ENCODE measurements at places on chromosomes 5 and 9.

DNA sequence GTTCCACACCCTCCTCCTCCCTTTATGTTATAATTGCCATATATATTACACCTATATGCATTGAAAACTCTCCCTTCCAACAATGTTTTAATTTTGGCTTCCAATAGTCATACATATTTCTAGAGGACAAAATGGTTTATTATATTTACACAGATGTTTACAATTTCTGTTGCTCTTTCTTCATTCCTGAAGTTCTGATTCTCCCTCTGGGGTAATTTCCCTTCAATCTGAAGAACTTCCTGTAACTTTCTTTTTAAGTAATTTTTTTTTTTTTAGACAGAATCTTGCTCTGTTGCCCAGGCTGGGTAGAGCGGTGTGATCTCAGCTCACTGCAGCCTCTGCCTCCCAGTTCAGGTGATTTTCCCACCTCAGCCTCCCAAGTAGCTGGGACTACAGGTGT is 173.0 kb upstream of the MAP1B start:
- no peak for DNase-seq

GRCh38 chr9:83185488-83186154 is 122.7 kb upstream of the RASEF start:
- DNase-seq, result no peak

- no peak for DNase-seq
Measured at GRCh38 chr5:34735491-34736426, 79.6 kb downstream of the RAI14 start.

- DNase-seq, result no peak
Measured at GRCh38 chr5:88889189-88890069, 6.4 kb upstream of the MEF2C start.

DNA sequence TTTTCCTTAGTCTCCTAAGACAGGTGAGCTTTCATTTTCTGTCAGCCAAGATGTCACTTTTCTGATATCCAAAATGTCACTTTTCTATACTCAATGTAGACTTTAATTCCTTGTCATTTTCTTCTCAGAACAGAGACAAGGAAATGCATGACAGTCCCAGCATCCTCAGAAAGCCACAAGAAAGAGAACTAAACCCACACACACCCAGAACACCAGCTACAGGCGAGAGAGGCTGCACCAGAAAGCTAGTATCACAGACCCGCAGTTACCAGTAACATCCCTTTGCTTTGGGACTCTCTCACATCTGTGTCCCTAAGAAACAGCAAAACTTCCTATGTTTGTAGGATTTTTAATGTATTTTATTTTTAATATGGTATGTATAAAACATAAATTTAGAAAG is 17.1 kb downstream of the TRMO start:
- no peak for DNase-seq

GRCh38 chr5:74251141-74252035 is 389.1 kb downstream of the ENC1 start:
- DNase-seq, result peak; percentile 83

DNA sequence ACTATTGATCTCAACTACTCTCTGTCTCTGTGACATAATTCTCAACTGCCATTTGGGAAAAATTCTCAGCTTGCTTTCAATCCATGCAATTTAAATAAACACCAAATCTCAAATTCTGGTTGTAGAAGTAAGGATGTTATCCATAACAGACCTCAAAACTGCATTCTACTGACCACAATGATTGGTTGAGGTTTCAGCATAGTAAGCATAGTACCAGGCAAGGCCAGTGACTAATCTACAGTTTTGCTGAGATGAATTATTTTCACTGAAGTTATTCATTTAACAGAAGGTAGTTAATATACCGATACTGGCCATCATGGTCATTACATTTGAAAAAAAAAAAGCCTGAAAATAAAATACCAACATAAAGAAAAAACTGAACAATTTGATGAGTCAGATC is 488.0 kb upstream of the CDH18 start:
- DNase-seq, result no peak

GRCh38 chr5:150596313-150596712 is 44.1 kb upstream of the SYNPO start:
- DNase-seq, result no peak

DNA sequence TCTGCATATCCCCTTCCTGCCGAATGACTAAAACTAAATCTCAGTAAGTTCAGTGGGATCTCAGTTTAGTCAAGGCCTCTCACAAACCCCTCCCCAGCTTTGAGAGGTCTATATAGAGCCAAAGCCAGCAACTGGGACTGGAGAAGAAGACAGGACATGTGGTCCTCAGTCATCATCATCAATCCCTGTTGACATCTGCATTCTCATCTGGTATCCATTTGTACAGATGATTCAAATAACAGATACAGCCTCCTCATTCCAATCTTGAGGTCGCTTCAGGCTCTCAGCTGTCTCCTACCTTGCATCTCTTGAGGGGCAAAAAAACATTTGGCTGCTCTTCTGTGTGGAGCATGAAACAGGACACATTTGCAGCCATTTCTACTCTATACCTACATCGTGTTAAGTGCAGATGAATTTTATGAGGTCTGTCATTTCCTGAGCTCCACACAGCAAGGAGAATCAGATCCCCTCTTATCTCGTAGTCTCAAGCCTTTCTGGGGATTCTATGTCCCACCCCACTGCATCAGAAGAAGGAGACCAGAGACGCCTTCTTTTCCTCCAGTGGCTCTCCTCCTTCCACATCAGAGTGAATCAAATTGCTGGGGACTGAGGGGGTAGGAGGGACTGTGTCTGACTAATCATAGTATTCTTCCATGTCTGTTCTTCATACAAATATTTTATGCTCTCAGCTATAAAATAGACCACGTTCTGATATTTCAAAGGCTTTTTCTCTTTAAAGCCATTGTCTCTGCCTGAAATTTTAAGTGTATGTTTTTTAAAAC is 4.7 kb upstream of the RECK start:
- DNase-seq, result no peak

- DNase-seq, result no peak
Measured at GRCh38 chr9:112135706-112136105, 39.4 kb downstream of the SUSD1 start.

DNA sequence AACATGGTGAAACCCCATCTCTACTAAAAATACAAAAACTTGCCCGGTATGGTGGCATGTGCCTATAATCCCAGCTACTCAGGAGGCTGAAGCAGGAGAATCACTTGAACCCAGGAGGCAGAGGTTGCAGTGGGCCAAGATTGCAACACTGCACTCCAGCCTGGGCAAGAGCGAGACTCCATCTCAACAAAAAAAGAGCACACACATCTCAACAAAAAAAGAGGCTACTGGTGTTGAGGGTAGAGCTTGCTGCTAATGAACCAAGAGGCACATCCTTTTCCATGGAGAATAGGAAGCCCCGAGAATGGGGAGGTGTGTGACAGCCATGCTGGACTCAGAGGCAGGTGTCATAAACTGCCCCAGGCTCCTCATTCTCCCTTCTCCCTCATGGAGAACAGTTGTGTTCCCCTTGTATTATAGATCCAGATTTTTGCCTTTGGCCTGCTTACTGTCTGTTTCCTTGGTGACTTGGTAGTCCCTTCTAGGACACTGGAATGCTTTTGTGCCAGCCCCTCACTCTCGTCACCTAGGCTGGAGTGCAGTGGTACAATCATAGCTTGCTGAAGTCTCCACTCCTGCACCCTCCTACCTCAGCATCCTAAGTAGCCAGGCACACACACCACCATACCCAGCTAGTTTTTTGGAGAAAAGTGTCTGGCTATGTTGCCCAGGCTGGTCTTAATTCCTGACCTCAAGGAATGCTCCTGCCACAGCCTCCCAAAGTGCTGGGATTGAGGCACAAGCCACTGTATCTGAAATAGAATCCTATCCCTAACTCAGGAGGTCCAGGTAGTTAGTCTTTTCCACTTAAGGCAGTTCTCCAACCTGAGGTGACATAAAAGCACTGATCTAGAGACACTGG is 5.1 kb downstream of the RPL12 start:
- no peak for DNase-seq

DNA sequence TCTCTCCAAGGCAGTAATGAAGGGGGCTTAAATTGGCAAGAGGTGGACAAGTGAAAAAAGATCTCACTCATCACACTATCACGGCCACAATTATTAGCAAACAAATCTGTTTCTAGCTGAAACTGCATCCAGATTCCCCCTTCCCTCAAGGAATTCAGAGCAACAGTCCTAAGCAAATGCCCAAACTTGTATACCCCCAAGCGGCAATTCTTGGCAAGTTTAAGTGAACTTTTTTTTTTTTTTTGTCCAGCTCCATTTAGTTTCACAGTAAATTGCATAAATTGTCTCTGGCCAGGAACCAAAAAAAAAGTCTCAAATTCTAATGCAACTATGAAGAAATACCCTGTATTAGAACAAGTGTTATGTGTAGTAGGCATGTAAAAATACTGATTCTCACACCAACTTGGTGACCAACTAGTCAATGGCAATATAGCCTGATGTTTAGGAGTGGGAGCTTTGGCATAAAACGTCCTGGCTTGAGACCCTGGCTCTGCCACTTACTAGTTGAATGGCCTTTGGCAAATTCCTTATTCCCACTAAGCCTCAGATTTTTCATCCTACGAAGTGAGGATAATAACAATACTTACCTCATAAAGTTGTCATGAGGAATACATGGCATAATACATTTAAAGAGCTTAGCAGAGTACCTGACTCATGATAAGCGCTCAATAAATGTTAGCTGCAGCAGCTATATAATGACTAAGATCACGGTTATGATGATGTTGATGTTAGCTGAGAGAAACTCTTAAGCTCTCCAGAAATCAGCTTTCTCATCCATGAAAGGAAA is 193.2 kb downstream of the ADAMTSL1 start:
- no peak for DNase-seq

GRCh38 chr5:57824047-57824446 is 341.4 kb upstream of the ACTBL2 start:
- peak; percentile 74 for DNase-seq

DNA sequence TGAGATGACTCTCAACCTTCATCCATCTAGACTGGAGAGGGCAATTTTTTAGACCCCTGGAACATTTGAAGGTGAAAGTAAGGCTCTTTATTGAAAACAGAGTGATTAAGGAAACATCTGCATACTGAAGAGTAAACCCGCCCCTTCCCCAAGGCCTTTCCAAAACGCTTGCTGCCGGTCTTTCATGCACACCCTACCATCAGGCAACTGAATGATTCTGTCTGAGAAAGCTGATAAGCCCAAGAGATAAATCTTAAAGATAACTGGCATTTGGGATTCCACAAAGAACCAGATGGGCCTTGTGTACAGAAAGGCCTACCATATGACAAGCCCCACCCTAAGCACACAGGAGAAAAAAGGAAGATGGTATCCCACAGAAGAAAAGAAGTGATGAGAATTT is 54.4 kb upstream of the PIK3R1 start:
- no peak for DNase-seq

GRCh38 chr5:132679717-132680380 is 6.1 kb downstream of the IL4 start:
- no peak for DNase-seq

DNA sequence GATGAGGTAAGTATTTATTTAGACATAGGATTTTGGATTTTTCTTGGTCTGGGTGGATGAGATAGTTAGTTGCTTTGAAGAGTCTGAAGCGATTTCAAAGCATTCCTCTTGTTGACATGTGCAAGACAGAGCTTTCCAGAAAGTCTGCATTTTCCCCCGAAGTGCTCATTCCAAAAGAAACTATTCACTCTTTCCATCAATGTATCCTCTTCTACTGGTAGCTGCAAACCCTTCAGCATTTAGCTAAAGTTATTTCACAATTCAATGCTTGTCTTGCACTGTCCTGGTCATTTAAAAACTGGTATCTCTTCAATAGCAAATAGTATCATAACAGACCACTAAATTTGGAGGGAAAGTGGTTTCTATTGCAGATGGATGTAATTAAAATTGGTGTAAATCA is 13.0 kb downstream of the NREP start:
- no peak for DNase-seq

DNA sequence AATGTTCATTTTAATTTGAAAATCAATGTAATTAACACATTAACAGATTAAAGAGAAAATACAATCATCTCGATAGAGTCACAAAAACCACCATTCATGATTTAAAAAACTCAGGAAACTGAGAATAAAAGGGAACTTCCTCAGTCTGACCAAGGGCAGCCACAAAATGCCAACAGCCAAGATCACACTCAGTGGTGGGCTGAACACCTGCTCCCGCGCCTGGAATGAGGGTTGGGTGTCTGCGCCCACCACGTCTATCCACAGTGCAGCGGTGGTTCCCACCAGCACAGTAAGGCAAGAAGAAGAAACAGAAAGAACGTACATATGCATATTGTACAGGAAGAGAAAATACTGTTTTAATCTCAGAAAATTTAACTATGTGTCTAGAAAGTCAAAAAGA is 11.7 kb upstream of the NSMF start:
- no peak for DNase-seq

DNA sequence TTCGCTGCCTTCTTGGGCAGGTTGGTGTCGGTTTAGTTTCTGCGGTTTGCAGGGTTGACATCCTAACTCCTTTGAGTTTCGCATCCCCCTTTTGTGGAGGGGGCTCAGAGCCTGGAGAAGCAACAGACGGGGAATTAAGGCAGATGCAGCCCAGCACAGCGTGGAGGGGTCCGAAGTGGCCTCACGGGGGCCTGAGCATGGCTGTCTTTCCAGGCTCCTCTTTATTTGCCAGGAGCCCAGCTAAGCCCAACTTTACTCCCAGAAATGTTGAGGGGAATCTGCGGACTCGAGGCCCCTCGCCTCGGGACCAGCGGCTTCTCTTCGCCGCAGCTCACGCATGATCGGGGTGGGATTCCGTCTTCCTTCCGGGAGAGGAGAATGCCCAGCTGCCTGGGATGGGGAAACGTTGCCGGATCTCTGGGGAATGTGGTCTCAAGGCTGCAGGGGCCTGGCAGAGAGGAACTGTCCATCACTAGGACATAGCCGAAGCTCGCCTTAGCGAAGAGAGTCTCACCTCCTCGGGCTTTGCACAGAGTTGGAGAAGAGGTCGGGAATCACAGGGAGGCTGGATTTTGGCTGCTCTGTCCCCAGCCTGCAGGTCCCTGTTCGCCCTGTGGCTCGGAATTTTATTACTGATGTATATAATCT is 1.3 kb downstream of the RAI14 start:
- no peak for DNase-seq

DNA sequence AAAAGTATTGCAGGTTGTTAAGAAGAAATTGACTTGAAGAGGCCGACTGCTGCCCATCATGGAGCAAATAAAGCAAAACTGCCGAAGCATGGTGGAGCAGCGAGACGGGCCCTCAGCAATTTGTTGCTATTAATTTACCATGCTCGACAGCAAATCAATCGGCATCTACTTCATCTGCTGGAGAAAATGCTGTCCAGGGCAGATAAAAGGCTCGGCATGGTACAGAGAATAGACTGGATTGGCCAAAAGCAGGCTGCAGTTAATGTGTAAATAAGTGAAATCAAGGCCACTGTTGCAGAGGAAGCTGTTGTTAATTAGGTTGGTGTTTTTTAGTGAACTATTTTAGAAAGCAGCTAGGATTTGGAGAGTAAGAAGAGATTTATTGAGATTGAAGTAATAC is 8.3 kb downstream of the TLE4 start:
- no peak for DNase-seq

DNA sequence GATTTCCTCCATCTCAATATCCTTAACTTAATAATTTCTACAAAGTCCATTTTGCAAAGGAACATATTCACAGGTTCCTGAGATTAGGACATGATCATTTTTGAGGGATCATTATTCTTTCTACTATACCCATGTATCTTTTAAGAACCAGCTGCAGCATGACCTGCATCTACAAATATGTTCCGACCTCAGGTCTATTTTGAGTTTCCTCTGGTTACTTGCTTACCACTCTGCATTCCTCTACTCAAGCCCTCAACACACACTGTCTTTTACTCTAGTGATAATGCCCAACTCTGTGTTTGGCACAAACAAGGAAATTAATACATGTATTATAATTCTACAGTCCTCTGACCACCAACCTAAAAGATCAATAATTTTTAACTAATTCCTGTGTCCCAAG is 386.1 kb downstream of the DNAH5 start:
- DNase-seq, result no peak

All from AG04449 (cell line).